ENCODE measurements at places on chromosomes 16 and 17.

- DNase-seq = no peak
Observed at GRCh38 chr17:74343526-74344284, 17.7 kb downstream of the KIF19 start.

GRCh38 chr16:51409001-51409675 lies 258.1 kb upstream of the SALL1 start:
- DNase-seq = no peak

GRCh38 chr17:58531661-58532554 lies 17.5 kb upstream of the MTMR4 start:
- peak; percentile 60 for DNase-seq

DNA sequence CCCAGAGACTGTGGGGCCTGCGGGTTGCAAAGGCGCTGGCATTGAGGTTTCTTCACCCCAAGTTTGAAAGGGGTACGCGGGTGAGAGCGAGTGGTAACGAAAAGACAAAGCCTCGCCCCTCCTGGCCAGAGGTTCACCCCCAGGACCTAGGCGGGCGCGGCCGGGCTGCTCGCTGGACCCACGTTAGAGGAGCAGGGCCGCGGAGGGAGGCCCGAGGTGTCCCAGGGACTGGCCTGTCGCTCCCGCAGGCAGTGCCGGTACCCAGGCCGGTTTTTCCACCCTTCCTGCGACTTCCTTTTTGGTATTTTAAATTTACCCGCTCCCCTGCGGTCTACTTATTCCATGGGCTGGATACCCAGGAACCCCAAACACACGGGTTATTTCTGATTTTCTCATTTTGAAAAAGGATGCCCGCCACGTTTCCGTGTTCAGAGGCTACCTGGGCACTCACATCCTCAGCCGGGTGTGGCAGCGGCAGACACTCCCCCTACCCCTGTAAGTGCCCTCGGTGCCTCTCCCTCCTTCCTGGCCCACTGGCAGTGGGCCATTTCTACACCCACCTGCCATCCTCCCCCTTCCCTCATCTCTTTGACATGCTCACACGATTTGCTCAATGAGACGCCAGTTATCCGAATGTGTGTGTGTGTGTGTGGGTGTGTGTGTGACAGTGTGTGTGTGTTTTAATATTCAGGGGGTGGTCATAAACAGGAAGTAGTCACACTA lies 1.6 kb upstream of the FOXL1 start:
- DNase-seq = no peak
